ENCODE measurements at places on chromosomes 4 and X. TPM values are rescaled to one million over a fixed set of nuclear protein-coding genes. Genes with fewer than 3 reads are reported as not detected.

USP17L11 gene
- not detected for total RNA-seq

DNA sequence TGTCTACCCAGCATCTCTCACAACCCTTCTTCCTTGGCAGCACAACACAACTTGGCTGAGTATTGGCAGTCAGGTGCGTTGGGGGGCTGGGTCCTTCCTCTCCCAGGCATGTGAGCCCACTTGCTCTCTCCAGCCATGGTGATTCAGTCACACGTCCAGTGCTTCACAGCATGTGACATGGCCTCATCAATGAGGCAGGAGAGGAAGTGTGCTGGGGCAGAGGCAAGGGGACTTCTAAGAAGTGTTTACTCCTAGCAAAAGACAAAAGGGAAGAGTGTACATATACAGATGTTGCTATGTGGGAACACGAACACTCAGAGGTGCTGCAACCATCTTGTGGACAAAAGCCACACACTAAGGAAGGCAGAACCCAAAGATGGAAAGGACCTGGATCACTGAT lies 380.8 kb downstream of the FBXW7 start:
- DNase-seq, result no peak

FMR1NB gene
- not detected for total RNA-seq

GRCh38 chr4:117010671-117011070 lies 74.7 kb downstream of the TRAM1L1 start:
- DNase-seq, result no peak

GRCh38 chrX:11664211-11665167 lies 1.2 kb downstream of the ARHGAP6 start:
- DNase-seq, result no peak

RENBP gene
- total RNA-seq, result 0.87 TPM

DNA sequence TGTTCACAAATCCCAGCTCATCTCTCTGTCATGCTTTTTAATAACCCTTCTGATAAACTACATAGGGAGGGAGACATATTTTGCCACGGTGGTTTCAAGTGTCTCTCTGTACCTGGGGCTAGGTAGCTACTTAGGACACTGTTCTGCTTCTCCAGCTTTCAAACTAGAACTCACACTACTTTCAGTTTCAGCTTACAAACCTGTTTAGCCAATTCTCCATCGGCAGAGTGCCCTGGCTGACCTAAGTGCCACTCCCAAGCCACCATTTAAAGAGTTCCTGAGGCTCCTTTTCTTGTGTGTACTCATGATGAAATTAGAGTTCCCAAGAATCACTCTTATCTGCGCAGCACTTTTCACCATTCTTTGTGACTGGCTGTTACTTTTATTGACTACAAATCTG lies 899.2 kb downstream of the FAT4 start:
- DNase-seq, result no peak

DNA sequence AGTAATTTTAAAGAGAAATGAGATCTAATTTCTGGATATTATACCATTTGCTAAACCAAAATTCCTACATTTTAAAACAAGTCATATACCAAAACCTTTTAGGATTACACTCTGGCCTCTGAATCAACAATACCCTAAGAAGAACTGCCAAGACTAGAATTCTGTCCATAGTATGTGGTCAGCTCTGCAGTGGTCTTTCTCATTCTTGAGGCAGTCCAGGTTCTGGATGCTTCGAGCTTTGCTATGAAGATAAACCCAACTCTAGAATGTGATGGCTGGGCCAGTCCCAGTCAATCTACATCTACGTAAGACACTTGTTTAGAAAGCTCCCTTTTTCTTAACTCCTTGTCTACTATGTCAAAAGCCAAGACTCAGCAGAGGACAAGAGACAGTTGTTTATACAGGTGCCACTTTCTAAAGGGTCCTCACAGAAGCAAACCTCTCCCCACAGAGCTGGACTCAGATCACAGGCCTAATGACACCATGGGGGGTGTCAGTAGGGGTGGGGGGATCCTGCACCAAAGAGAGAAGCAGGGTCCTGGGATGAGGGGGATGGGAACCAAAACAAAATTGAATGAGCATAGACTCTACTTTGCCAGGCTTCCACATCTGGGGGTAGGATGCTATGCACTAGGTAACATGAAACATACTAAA lies 63.2 kb downstream of the SH3RF1 start:
- DNase-seq, result no peak

CSN1S1 gene
- not detected for total RNA-seq

- DNase-seq, result no peak
These were observed 229.3 kb downstream of the ANKRD50 start for GRCh38 chr4:124483048-124483906.

SNX25 gene
- total RNA-seq, result 12.5 TPM

FAM184B gene
- total RNA-seq, result 0.02 TPM

SATL1 gene
- 0.17 TPM for total RNA-seq

Data from NCI-H460 (cell line).